Activated naive CD4-positive, alpha-beta T cell (primary cell): ENCODE measurements at places on chromosomes 2 and 18.

GRCh38 chr2:134301099-134301927 is 47.4 kb downstream of the MGAT5 start:
- no peak for DNase-seq

- DNase-seq: no peak
Measured at GRCh38 chr2:26792720-26793119, 6.9 kb downstream of the CENPA start.

DNA sequence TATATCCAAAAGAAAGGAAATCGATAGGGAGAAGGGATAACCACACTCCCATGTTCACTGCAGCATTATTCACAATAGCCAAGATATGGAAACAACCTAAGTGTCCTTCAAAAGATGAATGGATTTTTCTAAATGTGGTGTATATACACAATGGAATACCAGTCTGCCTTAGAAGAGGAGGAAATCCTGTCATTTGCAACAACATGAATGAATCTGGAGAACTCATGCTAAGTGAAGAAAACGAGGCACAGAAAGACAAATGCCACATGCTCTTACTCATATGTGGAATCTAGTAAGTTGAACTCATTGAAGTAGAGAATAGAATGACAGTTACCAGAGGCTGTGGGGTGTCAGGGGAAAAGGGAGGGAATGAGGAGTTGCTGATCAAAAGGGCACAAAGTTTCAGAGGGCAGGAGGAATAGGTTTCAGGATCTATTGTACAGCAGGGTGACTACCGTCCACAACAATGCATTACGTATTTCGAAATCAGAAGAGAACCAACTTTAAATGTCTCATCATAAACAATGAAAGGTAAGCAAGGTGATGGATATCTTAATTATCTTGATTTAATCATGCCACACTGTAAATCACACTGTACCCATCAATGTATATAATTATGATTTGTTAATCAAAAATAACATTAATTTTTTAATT is 46.1 kb downstream of the SIGLEC15 start:
- DNase-seq: no peak

GRCh38 chr2:98586551-98587140 is 21.7 kb downstream of the COA5 start:
- DNase-seq: no peak
